Right lobe of liver (tissue), 6 donors: ENCODE measurements at places on chromosomes 16 and 17. TPM values are rescaled to one million over a fixed set of nuclear protein-coding genes. Genes with fewer than 3 reads are reported as not detected.

Gene CHST5
- total RNA-seq = not detected

DNA sequence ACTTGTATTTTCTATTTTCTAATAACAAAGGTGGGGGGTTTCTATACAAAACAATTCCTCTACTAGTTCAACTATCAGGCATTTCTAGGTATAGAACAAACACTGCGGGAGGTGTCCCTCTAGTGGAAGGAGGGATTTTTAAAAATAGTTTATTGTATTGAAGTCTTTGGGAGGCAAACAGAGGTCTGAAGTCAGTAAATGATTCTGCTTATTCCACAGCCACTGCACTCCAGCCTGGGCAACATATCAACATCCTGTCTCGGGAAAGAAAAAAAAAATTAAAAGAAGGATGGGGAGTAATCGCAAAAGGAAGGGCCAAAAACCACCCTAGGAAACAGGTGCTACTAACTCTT is 648 bp upstream of the ERCC4 start:
- H3K4me1 ChIP-seq = peaks cover 5% of the 10 kb centered on the region
- H3K4me3 ChIP-seq = peak overlapping the region; percentile 76
- no peak overlapping the region for H3K27ac ChIP-seq
- peaks cover 15% of the 10 kb centered on the region for H3K36me3 ChIP-seq
- no peaks in the 10 kb centered on the region for H3K27me3 ChIP-seq
- DNase-seq = no peak

- DNase-seq = no peak
- no peaks in the 10 kb centered on the region for H3K27me3 ChIP-seq
- no peaks in the 10 kb centered on the region for H3K36me3 ChIP-seq
- no peak overlapping the region for H3K4me3 ChIP-seq
These were observed 6.0 kb downstream of the WFIKKN2 start for GRCh38 chr17:50841277-50841948.

DNA sequence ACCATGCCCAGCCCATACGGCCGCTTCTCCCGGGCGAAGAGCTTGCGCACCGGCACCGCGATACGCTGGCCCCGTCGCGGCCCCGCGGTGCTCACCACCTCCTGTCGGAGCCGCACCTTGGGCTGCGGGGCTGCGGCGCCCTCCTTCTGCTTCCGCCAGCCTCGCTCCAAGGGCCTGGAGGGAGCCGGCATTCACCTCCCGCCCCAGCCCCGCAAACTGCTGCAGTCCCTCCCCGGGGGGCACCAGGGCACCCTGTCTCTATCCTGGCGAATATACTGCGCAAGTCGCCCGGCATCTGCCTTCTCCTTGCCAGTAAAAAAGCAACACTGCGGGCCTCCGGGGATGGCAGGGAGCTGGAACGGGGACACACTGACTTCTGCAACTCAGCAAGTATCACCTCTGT is 8.3 kb downstream of the SNRNP25 start:
- H3K27ac ChIP-seq = no peak overlapping the region
- DNase-seq = no peak
- no peaks in the 10 kb centered on the region for H3K4me1 ChIP-seq
- H3K36me3 ChIP-seq = peaks cover 6% of the 10 kb centered on the region
- H3K27me3 ChIP-seq = no peaks in the 10 kb centered on the region
- no peak overlapping the region for H3K4me3 ChIP-seq

DNA sequence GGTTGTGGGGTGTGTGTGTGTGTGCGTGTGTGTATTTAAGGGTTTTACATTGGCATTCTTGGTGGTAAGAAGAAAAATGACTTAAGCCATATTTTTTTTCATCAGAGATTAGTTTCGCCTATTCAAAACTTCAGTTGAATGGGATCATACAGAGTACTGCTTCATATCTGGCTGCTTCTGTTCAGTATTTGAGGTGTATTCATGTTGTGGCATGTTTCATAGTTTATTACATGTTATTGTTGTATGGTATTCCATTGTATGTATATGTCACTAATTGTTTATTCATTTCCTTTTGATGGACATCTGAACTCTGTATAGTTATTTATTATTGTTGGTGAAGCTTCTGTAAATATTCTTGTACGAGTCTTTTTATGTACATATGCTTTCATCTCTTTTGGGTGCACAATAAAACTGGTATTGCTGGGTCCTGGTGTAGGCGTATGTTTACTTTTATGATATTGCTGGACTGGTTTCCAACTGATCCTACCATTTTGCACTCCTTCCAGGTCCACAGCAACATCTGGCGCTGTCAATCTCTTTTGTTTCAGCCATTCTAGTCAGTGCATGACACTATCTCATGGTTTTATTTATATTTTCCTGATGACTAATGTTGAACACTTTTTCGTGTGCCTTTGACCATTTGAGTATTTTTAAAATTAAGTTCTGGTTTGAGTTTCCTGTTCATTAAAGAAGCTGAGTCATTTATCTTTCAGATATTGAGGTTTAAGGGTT is 77.4 kb upstream of the MAF start:
- H3K27ac ChIP-seq = no peak overlapping the region
- DNase-seq = no peak
- no peak overlapping the region for H3K4me3 ChIP-seq
- H3K36me3 ChIP-seq = no peaks in the 10 kb centered on the region
- H3K4me1 ChIP-seq = no peaks in the 10 kb centered on the region

Gene PROCA1
- 0.54 TPM for total RNA-seq

GRCh38 chr16:19884611-19885450 is at the start of gene GPRC5B:
Gene GPRC5B, minus strand, starts transcription at chr16:19884848. Its CDS starts 12,003 bp downstream, at chr16:19872845.
- no peaks in the 10 kb centered on the region for H3K36me3 ChIP-seq
- peak within 1 kb of the TSS; percentile 58 for H3K4me3 ChIP-seq
- peaks cover 12% of the 10 kb centered on the region for H3K4me1 ChIP-seq

- H3K36me3 ChIP-seq = no peaks in the 10 kb centered on the region
- no peak overlapping the region for H3K27ac ChIP-seq
These were observed 387 bp upstream of the ASB16 start for GRCh38 chr17:44170135-44170498.

DNA sequence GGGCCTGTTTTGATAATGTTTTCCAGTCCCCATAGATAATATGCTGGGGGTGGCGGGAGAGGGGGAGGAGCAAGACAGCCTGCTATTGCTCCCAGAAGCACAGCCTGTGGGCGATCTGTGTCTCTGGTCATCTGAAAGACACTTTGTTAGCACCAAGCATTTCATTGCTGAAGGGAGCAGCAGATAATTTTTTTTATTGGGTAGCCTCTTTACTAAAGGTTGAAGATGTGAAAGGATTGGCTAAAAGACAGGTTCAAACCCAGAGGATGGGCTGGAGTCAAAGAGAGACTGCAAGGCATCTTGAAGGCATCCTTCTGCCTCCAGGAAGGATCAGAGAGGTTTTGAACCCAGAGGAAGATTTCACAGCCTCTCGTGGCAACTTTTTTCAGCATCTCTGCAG is 60.6 kb downstream of the C17orf67 start:
- no peaks in the 10 kb centered on the region for H3K36me3 ChIP-seq
- H3K4me1 ChIP-seq = no peaks in the 10 kb centered on the region
- H3K27me3 ChIP-seq = no peaks in the 10 kb centered on the region
- H3K4me3 ChIP-seq = no peak overlapping the region
- H3K27ac ChIP-seq = no peak overlapping the region

- no peaks in the 10 kb centered on the region for H3K36me3 ChIP-seq
- no peaks in the 10 kb centered on the region for H3K4me1 ChIP-seq
- H3K27ac ChIP-seq = no peak overlapping the region
These were observed 16.8 kb downstream of the G6PC3 start for GRCh38 chr17:44087319-44087718.

- no peak for DNase-seq
- H3K27me3 ChIP-seq = no peaks in the 10 kb centered on the region
- H3K36me3 ChIP-seq = no peaks in the 10 kb centered on the region
- H3K27ac ChIP-seq = no peak overlapping the region
These were observed 30.2 kb downstream of the WNT3 start for GRCh38 chr17:46788300-46788699.

DNA sequence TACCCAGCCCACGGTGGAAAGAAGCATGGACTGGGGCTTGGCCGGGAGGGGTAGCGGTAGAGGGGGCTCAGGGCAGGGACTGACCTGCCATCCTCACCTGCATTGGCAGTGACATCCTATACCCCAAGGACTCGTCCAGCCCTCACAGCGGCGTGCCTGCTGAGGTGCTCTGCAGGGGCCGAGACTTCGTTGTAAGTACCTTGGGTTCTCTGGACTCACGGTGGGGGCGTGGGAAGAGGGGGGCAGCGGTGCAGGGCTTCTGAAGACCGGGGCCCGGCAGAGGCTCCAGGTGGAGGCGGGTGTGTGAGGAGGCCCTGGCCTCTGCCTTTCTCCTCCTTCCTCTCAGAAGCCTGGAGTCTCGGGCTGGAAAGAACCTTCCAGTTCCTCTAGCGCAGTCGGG is 25.5 kb downstream of the POLR3E start:
- H3K36me3 ChIP-seq = peaks cover 50% of the 10 kb centered on the region
- H3K4me1 ChIP-seq = no peaks in the 10 kb centered on the region
- no peak overlapping the region for H3K27ac ChIP-seq
- H3K27me3 ChIP-seq = no peaks in the 10 kb centered on the region

DNA sequence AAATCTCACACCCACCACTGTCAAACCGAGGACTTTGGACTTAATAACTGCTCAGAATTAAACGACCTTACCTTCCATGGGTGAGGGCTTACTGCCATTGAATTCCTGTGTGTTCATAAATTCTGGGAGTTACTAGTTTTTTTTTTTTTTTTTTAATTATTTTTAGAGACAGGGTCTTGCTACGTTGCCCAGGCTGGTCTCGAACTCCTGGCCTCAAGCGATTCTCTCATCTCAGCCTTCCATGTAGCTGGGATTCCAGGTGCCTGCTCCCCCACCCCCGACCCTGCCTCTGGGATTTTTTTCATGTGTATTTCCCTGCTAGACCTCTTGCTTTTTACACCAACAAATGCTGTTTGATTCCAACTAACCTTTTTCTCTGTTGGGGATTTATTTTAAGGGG is 14.9 kb upstream of the CD300A start:
- no peaks in the 10 kb centered on the region for H3K27me3 ChIP-seq
- no peaks in the 10 kb centered on the region for H3K4me1 ChIP-seq
- DNase-seq = no peak

Gene WNT9B
- not detected for total RNA-seq

- H3K27ac ChIP-seq = no peak overlapping the region
- no peak for DNase-seq
- no peak overlapping the region for H3K4me3 ChIP-seq
- no peaks in the 10 kb centered on the region for H3K27me3 ChIP-seq
- H3K4me1 ChIP-seq = no peaks in the 10 kb centered on the region
- H3K36me3 ChIP-seq = no peaks in the 10 kb centered on the region
These were observed 108.9 kb downstream of the ENGASE start for GRCh38 chr17:79183293-79184158.

- H3K4me3 ChIP-seq = no peak overlapping the region
- H3K27ac ChIP-seq = no peak overlapping the region
- no peak for DNase-seq
- peaks cover 4% of the 10 kb centered on the region for H3K36me3 ChIP-seq
These were observed 11.6 kb downstream of the HBQ1 start for GRCh38 chr16:191831-192230.

GRCh38 chr16:77169650-77170236 is 21.2 kb upstream of the MON1B start:
- no peaks in the 10 kb centered on the region for H3K27me3 ChIP-seq
- no peak for DNase-seq
- no peak overlapping the region for H3K4me3 ChIP-seq
- no peaks in the 10 kb centered on the region for H3K4me1 ChIP-seq

GRCh38 chr16:6732166-6732565 is 600.5 kb upstream of the RBFOX1 start:
- H3K27ac ChIP-seq = no peak overlapping the region
- DNase-seq = no peak
- H3K4me3 ChIP-seq = no peak overlapping the region
- H3K4me1 ChIP-seq = no peaks in the 10 kb centered on the region

Gene HOXB9
- total RNA-seq = not detected

- no peaks in the 10 kb centered on the region for H3K27me3 ChIP-seq
- H3K27ac ChIP-seq = no peak overlapping the region
- no peak for DNase-seq
- no peaks in the 10 kb centered on the region for H3K36me3 ChIP-seq
These were observed 6.2 kb downstream of the RARA start for GRCh38 chr17:40315206-40315605.

DNA sequence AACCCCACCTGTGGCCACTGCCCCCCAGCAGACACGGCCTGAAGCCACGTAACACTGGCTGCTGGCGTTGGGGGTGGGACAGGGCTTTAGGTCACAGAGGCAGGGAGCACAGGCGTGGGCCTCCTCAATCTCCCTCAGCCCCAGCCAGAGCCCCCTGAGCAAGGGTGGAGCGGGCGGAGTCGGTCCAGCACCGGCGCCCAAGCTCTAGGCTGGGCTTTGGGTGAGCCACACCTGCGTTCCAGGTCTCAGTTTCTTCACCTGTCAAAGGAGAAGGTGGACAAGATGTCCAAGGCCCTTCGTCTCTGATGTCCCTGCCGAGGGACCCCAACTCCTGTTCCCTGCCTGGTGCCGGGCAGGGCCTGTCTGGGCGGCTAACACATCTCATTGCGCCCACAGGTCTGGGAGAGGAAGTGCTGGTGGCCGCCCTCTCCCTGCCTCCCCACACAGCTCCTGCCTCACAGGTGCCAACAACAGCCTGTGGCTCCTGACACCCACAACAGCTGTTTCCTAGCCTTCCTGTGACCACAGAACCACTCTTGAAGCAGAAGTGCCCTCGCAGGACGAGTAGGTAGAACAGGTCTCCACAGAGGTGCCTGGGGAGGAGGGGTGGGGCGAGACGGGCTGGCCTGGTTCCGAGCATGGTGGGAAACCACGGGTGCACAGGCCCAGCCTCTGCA is 12.0 kb downstream of the FAM83G start:
- peaks cover 32% of the 10 kb centered on the region for H3K4me1 ChIP-seq
- H3K27ac ChIP-seq = no peak overlapping the region
- no peak overlapping the region for H3K4me3 ChIP-seq
- no peaks in the 10 kb centered on the region for H3K36me3 ChIP-seq

Gene DNAH3
- total RNA-seq = not detected

Gene LIMD2
- total RNA-seq = 5.7 TPM

Gene LGALS9C
- total RNA-seq = 0.46 TPM

Gene DRC3
- 0.25 TPM for total RNA-seq

- H3K27ac ChIP-seq = no peak within 1 kb of the TSS
- no peaks in the 10 kb centered on the region for H3K27me3 ChIP-seq
- no peak for DNase-seq
These were observed at the start of gene C17orf114 for GRCh38 chr17:4802228-4802627. Gene C17orf114, minus strand, starts transcription at chr17:4802328.

GRCh38 chr16:57893559-57894389 is 77.2 kb downstream of the CNGB1 start:
- DNase-seq = peak; percentile 67
- H3K27me3 ChIP-seq = no peaks in the 10 kb centered on the region
- no peaks in the 10 kb centered on the region for H3K36me3 ChIP-seq
- no peaks in the 10 kb centered on the region for H3K4me1 ChIP-seq
- peak overlapping the region; percentile 87 for H3K27ac ChIP-seq
- no peak overlapping the region for H3K4me3 ChIP-seq

Gene SRCIN1
- total RNA-seq = 7.3 TPM
